Activated naive CD8-positive, alpha-beta T cell treated with anti-CD3 and anti-CD28 coated beads for 36 hours (primary cell): ENCODE measurements at places on chromosomes 12 and 14.

GRCh38 chr14:84988357-84988756, 541.6 kb upstream of the FLRT2 start:
- no peak for DNase-seq

DNA sequence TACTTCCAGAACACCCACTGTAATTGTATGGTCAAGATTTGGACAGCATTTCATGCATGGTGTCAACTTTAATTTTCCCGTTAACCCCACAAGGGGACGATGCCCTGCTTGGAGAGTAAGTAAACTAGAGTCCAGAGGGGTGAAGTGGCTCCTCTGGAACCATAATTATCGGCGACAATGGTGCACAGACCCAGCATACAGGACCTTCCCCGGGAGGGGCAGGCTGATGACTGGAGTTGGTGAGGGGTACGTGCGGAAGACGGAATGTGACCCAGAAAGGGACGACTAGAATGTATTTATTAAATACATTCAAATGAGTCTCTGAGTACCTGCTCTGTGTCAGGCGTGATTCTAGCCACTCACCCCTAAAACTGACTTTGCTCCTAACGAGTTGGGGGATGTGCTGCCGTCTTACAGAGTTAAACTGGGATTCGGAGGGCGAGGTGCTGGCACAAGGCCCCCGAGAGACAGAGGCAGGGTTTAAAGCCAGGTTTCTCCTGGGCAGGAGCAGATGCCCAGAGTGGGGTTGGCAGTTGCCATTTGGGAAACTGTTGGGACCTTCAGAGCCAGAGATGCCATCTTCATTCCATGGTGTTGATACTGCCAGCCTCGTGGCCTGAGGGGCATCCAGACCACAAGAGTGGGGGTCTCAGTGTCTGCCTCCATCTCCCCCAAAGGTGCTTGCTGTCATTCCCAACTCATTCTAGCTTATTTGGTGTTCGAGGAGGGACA, 10.9 kb downstream of the RTL1 start:
- no peak for DNase-seq

DNA sequence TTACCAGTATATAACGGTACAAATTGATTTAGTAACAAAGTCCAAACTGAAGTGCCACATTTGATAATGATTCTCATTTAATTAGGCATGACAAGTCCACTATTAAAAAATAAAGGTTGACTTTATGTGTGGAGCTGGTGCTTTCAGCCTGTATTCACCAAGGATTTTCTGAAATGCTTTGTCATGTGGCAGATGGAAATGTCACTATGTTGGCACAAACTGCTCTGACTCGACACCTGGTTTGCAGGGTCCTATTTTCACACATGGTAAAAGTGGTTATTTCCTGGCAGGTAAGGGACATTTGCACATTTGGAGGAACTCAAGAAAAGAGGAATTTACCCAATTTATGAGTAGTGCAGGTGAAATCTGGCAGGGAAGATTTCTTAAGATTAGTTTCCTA, 572.6 kb upstream of the MDGA2 start:
- no peak for DNase-seq

- no peak for DNase-seq
Measured at GRCh38 chr14:69644814-69645213, 33.4 kb downstream of the SUSD6 start.

DNA sequence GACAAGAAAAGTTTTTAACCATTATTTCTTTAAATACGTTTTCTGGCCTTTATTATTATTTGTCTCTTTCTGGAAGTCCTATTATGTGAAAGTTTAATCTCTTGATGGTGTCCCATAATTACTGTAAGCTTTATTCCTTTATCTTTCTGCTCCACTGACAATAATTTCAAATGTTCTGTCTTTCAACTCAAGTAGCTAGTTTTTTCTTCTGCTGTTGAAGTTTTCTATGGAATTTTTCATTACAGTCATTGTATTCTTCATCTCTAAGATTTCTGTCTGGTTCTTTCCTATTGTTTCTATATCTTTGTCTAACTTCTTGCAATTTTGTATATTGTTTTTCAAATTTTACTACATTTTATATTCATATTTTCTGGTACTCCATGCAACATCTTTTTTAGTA, 173.6 kb upstream of the MGAT4C start:
- DNase-seq = no peak

GRCh38 chr12:20260851-20261250, 107.5 kb upstream of the PDE3A start:
- no peak for DNase-seq

- no peak for DNase-seq
Measured at GRCh38 chr12:131848753-131849152, 20.6 kb downstream of the MMP17 start.
